ENCODE measurements at places on chromosomes 2 and 18.

DNA sequence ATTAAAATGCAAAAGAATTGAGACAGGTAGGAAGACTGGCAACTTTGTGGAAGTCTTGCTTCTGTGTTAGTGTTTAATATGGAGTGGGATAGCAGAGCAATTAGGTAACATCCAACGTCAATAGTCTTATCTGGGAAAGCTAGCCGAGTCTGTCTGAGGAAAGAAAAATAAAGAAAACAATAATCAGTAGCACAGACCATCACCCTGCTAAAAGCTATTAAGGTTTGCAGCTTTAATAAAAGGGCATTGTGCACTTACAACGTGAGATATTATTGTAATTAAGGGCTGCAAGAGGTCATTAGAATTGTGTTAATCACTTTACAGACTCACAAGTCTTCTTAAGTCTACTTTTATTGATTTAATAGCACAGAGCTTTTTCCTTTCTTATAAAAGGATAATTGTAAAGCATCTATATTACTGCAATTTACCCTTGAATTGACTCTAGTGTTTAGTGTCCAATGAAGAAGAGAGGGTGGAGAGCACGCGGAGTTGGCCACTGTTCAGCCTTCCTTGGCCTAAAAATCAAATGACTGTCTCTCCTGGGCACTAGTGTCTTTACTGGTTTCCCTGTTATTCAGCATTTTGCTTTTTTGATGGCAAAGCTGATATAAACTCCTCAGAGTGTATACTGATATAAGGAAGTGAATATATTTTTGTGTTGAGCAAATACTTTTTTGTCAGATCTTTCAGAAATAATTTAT lies 2.0 kb downstream of the CDH7 start:
- no peak for DNase-seq

DNA sequence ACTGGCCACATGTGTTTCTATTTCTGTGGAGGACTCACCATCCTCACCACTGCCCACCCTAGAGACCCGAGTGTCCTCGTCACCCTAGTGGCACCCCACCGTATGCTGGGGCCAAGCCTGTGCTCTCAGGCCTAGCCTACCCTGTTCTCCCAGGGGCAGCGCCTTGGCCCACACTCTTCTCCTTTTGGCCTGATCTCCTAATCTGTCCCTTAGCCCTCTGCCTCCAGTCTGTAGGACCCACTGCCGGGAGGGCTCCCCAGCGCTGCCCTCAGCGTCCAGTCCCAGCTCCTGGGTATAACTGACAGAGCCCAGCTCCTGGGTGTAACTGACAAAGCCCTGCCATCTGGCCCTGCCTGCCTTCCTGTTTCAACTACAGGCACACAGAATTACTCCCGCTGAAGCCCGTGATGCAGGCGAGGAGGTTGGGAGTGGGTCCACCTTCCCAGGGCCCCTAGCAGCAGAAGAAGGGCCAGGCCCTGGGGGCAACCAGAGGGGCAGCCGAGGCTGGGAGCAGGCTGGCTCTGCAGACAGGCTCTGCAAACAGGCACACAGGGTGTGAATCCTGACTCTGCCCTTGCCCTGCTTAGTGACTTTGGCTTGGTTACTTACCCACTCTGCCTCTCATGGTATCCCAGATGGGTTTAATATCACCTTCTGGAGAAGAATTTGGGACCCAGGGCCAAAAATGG lies 25.6 kb upstream of the PTMA start:
- no peak for DNase-seq

DNA sequence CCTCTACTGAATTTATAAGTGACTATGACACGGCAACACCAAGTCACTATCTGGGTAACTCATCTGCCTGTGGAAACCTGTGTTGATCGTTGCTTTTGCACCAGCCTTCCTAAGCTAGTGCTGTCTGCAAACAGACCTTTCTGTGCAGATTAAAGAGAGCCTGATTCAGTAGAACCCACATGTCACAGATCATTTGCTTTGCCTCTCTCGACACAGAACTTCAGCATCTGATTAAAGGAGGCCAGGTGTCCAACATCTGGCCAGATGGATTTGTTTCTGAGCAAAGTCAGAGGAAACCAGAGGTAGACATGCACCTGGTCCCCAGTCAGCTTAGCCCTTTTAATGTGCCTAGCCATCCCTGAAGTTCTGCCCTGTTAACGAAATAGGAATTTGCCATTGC lies 15.0 kb upstream of the TTR start:
- no peak for DNase-seq

DNA sequence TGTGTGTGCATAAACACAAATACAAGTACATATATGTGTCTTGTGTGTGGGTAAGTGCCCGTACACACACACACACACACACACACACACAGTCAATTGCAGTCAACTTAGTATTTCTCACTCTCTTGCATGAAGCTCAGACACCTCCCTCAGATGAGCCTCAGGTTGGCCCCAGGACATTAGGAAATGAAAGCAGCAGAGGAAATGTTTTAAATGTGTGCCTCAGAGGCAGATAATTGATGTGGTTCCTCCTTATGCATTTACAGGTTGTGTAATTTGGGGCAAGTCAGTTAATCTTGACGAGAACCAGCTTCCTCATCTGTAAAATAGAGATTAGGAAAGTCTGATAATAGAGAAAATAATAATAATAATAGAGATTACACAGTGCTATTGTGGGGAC lies 814.0 kb upstream of the ID2 start:
- DNase-seq = no peak

- no peak for DNase-seq
These were observed 652 bp downstream of the SH3YL1 start for GRCh38 chr2:263022-263738.

DNA sequence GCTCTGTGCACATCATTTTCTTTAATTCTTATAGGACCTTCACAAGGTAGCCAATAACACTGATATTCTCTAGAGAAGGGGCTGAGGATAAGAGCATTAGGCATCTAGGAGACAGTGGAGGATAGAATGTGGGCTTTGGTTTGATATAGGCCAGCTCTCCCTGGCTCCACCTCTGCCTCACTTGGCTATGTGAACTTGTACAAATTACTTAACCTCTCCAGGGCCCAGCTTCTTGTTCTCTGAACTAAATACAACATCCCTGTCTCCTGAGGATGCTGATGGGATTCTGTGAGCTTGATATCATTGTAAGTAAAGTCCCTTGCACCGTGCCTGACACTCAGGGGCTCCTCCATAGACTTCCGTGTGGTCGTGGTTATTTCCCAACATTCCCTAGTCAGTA lies 87.3 kb downstream of the ACOXL start:
- no peak for DNase-seq

GRCh38 chr2:215260097-215260677 lies 51.7 kb upstream of the ATIC start:
- no peak for DNase-seq

- no peak for DNase-seq
These were observed 272.5 kb upstream of the PXDN start for GRCh38 chr2:2016651-2017311.

GRCh38 chr2:53527056-53527455 lies 240.5 kb upstream of the CHAC2 start:
- DNase-seq = no peak

DNA sequence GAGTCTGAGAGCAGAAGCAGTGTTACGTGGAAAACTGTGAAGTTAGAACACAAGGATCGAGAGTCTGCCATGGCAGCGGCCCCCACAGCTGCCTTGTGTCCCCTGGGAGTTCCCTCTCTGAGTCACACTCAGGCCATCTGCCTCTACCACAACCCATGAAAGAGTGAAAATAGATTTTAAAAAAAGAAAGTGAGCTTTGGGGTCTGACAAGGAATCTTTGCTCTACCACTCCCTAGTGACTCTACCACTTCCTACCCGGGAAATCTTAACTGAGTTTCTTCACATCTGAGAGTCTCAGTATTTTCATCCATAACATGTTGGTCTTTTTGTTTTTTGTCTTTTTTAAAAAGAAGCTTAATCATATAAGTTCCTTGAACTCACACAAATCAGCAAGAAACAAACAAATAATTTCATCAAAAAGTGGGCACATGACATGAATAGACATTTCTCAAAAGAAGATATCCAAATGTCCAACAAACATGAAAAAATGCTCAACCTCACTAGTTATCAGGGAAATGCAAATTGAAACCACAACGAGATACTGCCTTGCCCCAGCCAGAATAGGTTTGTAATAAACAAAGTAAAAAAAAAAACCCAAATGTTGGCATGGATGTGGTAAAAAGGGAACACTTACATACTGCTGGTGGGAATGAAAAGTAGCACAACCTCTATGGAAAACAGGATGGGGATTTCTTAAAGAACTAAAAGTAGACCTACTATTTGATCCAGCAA lies 2.4 kb upstream of the MSGN1 start:
- DNase-seq = peak; percentile 17

DNA sequence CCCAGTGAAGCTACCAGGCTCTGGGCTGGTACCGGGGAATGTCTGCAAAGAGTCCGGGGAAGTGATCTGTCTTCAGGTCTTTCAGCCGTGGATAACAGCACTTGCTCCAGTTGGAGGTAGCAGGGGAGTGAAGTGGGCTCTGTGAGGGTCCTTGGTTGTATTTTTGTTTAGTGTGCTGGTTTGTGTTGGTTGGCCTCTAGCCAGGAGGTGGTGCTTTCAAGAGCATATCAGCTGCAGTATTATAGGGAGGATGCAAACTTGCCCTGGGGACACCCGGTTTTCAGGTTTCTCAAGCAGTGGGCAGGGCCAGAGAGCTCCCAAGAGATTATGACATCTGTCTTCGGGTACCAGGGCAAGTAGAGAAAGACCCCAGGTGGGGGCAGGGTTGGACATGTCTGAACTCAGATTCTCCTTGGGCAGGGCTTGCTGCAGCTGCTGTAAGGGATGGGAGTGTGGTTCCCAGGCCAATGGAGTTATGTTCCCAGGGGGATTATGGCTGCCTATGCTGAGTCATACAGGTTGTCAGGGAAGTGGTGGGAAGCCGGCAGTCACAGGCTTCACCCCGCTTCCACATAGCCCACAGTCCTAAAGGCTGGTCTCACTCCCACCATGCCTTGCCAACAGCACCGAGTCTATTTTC lies 34.4 kb downstream of the ACAA2 start:
- no peak for DNase-seq

- no peak for DNase-seq
These were observed 37.7 kb downstream of the PELI1 start for GRCh38 chr2:64106481-64106880.

GRCh38 chr2:17933256-17933655 lies 54.8 kb downstream of the KCNS3 start:
- DNase-seq = no peak

- no peak for DNase-seq
These were observed 246.6 kb upstream of the REG3G start for GRCh38 chr2:78778756-78779510.

DNA sequence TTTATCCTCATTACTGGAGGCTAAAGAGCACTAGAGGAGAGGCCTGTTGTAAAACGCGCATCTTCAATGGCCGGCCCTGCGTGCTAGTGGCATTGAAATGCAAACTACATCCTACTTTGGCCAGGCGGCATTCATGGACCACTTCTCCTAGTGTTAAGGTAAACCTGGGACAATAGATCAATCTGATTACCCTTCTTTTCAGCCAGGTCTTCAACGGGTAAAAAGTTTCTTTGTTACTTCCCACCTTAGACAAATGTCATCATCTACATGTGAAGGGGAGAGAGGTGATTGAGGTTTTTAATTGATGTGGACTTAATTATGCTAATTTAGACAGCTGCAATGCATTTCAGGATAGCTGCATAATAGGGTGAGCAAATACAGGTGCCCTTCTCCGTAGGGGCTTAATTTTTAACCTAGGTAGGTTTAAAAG lies 628.0 kb downstream of the ZEB2 start:
- DNase-seq = no peak

GRCh38 chr18:61891271-61891670 lies 1.5 kb downstream of the RNF152 start:
- DNase-seq = no peak

DNA sequence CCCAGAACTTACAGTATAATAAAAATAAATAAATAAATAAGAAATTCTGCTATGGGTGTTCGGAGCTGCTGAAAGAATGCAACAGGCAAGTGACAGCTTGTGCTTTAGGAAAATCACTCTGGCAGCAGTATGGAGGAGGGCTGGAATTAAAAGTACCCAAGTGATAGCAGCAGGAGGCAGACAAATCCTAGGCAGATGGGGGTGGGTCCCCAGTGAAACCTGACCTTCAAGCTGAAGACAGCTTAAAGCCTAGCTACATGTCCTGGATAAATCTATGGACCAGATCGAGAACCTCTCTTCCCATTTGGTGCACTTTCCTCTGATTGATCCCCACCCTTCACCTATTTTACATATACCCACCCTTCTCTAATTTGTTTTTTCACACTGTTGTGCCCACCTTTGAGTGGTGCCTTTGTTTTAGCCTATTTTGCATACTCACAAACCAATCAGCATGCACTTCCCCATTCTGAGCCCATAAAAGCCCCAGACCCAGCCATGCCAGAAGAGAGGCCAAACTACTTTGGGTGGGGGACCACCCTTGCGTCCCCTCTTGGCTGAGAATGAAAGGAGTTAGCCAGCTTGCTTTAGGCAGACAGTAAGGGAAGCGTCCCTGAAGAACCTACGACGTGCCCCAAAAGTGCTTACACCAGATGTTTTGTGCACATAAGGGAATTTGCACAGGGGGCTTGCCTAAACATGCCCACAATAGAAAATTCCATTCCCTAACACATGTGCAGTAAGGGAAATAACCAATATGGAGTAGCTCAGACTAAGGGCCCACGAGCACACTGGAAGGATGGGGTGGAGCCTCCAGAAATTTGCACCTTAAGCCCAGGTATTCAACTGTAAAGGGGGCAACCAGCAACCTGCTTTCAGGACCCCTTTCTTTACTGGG lies 3.0 kb downstream of the METTL8 start:
- no peak for DNase-seq

GRCh38 chr2:9140645-9141044 lies 66.0 kb upstream of the ASAP2 start:
- DNase-seq = no peak

- no peak for DNase-seq
These were observed 36.8 kb upstream of the TRAPPC8 start for GRCh38 chr18:31979714-31980113.

DNA sequence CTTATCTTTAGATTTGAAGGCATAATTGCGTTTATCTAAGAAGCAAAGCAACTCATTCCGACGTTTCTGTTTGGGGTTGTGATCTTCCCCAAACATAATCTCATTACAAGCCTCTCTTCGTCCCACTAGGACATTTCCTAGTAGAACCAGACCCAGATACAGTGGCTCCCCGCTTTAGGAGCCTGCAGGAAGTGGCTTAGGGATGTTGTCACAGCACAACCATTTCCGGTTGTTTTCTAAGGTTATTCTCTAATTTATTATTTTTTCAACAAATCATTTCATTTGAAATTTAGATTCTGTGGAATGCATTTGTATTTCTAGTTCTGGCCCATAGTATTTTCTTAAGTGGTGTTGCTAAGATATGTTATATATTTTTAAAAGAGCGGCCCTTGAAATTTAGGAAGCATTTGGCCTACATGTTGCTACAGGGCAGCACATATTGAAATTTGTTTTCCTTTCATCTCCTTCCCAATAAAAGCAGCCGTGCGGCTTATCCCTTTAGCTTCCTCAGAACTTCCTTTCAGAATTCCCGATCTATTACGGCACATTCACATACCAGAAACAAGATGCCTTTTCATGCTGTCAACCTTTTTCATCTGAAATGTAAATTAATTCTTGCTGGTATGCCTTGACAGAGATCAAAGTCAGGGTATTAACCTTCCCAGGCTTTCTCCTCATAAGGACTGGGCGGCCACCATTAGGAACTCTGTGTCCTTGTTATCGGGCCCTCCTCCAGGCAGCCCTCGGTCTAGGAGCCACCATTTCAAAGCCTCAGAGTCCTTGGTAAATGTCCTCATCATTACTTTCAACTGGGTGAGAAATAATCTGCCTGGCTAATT lies 210.9 kb upstream of the SP5 start:
- no peak for DNase-seq

GRCh38 chr2:167144179-167144898 lies 256.1 kb downstream of the XIRP2 start:
- DNase-seq = no peak

All from GM04504 (cell line).